DMS153 (cell line): ENCODE measurements at places on chromosomes 4 and X.
A peak's percentile ranks its signal among the peaks of the same experiment; 100 is the strongest.

- DNase-seq, result no peak
Measured at GRCh38 chr4:73541251-73541650, 59.7 kb downstream of the AFM start.

GRCh38 chr4:94944726-94945125, 187.0 kb downstream of the BMPR1B start:
- no peak for DNase-seq

- no peak for DNase-seq
Measured at GRCh38 chr4:40675166-40675565, 45.5 kb upstream of the RBM47 start.

- DNase-seq, result no peak
Measured at GRCh38 chrX:52284865-52285264, 84.0 kb upstream of the XAGE2 start.

DNA sequence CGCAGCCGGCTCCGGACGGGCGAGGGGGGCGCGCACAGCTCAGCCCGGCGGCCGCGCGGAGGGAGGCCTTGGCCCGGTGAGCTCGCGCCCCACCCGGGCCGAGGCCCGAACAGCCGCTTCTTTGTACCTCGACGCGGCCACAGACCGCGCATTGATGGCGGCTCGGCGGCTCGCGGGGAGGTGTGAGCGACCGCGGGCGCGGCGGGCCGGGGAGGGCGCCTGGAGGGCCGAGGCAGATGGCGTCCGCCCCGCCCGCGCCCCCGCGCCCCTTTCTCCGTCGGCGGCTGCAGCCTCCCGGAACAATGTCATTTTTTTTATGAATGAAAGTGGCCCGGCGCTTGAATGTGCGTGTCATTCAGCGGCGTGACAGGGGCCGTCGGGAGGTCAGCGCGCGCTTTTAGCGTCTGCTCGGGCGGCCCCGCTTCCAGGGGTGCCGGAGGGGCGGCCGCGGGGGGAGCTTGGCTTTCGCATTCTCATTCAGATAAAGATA, 1.8 kb downstream of the FGFR3 start:
- no peak for DNase-seq

DNA sequence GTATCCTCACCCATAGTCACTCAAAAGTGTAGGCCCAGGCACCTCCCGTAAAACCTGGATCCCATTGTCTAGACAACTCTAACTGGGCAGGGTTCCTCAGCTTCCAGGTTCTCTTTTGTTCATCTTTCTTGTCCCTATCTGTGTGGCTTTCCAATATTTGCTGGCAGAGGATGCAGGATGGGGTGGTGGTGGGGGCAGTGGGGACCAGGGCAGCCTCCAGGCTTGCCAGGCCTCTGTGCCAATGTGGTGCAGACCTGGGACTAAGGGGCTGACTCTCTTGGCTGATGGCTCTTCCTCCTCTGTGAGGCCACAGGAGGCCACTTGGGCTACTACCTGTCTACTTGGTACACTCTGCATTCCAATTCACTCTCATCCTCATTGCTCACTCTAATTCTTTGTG, 76.4 kb downstream of the NBDY start:
- no peak for DNase-seq

- DNase-seq, result no peak
Measured at GRCh38 chr4:87134122-87134521, 86.3 kb downstream of the KLHL8 start.

GRCh38 chr4:163148466-163149336, 18.0 kb downstream of the NAF1 start:
- no peak for DNase-seq

DNA sequence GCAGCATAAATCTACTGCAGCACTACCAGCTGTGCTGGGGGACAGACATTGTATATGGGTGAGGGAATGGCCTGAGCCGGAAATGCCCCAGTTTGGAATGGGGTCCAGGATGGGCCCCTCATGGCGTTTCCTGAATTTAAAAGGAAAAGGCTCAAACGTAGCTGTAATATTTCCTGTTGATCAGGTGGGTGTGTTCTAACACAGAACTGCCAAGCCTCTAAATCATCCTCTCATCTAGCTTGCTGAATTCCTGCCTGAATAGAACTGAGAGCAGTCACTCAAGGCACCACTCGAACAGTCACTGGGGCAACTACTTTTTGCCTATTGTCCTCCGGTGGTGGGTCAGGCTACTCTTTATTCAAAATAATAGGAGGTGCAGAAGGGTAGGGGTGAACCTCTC, 28.7 kb downstream of the ADH6 start:
- DNase-seq, result no peak

- DNase-seq, result peak; percentile 21
Measured at GRCh38 chrX:102515975-102516941, at the start of gene TMSB15A. TSS of gene TMSB15A (minus strand) at chrX:102516739.

- DNase-seq, result no peak
Measured at GRCh38 chr4:53100501-53101190, 238.5 kb downstream of the RASL11B start.

GRCh38 chr4:48248559-48248953, 21.1 kb downstream of the TEC start:
- no peak for DNase-seq

DNA sequence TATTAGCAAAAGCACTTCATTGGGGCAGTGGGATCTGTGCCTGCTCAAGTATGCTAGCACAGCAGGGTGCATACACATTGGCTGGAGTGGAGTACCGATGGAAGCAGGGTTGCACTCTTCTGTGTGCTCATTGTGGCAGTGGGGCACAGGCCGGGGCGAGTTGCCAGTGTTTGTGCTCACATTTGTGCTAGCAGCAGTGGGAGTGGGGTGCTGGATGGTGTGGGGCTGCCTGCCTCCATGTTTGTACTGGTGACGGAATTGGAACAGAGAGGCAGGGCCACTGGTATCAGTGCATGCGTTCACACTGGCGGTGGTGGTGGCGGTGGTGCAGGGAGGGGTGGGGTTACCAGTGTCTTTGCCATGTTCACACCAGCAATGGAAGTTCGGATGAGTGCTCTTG, 138.0 kb downstream of the POU4F2 start:
- DNase-seq, result no peak

GRCh38 chrX:134752981-134753717, 94.9 kb upstream of the PLAC1 start:
- DNase-seq, result no peak

GRCh38 chr4:8352368-8353157, 83.0 kb downstream of the HTRA3 start:
- DNase-seq, result no peak

DNA sequence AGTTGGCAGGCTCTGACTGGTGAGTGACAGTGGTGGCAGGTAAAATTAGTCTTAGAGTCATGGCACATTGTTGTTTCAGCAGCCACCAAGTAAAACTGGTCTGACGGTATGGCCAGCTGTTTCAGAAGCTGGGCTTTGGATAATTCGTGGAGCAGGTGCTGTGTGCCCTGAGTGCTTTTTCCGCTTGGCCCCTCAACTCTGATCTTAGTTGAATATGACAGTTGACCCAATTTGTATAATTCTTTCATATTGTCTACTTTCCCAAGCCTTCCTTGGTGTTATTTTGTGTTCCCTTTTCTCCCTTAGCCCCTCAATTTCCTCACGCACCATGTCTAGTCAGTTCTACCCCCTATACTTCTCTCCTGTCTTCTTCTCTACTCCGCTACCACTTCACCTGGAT, 32.0 kb downstream of the CDS1 start:
- DNase-seq, result no peak

GRCh38 chr4:138595171-138595570, 353.0 kb upstream of the SLC7A11 start:
- DNase-seq, result no peak

- no peak for DNase-seq
Measured at GRCh38 chr4:174423257-174423944, 98.9 kb downstream of the HPGD start.

- DNase-seq, result no peak
Measured at GRCh38 chr4:93831716-93832496, 3.4 kb downstream of the ATOH1 start.

- no peak for DNase-seq
Measured at GRCh38 chr4:159390648-159391047, 287.8 kb downstream of the RAPGEF2 start.

GRCh38 chr4:8585186-8585585, 5.0 kb downstream of the GPR78 start:
- DNase-seq, result no peak

GRCh38 chrX:19350941-19351384, 7.2 kb downstream of the PDHA1 start:
- DNase-seq, result no peak

- DNase-seq, result no peak
Measured at GRCh38 chr4:7400671-7401298, 33.9 kb downstream of the PSAPL1 start.

DNA sequence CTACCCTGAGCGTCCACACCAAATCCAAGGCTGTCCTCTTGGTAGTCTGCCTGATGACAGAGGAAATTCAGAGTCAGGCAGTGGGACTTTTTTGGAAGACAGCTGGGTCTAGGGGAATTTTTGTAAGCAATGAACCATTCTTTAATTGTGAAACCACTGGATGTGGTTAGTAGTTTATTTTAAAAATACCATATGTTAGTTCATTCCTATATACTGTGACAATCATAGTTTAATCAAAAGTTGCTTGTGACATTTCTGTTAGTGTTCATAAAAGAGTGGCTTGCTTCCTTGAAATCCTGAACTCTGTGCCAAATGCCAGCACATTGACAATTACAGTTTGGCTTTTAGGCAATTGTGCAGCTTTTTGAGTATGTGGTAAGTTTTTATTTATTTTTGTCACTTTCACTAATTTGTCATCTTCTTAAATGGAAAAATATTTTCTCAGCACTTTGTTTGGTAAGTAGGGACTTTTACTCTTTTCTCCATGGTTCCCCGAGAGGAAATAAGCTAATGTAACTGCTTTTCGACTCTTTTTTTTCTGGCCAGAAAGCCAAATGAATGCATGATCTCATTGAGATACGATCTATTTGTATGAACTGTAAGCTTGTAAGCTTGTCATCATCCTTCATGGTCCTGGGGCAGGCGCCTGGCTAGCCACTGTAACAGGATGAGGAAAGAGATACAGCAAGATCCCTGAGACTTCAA, 72.6 kb upstream of the SLC4A4 start:
- DNase-seq, result no peak

DNA sequence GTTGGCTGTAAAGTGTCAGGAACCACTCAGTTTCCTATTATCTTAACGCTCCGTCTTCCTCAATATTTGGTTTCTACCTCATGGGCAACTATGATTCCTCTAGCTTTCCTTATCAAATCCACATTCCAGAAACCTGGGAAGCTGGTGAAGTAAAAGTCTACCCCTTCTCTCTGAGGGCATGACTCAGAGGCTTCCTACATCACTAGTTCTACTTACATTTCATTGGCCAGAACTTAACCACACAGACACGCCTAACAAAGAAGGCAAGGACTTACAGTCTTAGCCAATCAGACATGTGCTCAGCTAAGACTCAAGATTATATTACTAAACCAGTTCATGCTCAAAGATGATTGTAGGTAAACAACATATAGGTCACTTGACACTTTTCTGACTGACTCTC, 30.4 kb downstream of the COX7B2 start:
- no peak for DNase-seq

DNA sequence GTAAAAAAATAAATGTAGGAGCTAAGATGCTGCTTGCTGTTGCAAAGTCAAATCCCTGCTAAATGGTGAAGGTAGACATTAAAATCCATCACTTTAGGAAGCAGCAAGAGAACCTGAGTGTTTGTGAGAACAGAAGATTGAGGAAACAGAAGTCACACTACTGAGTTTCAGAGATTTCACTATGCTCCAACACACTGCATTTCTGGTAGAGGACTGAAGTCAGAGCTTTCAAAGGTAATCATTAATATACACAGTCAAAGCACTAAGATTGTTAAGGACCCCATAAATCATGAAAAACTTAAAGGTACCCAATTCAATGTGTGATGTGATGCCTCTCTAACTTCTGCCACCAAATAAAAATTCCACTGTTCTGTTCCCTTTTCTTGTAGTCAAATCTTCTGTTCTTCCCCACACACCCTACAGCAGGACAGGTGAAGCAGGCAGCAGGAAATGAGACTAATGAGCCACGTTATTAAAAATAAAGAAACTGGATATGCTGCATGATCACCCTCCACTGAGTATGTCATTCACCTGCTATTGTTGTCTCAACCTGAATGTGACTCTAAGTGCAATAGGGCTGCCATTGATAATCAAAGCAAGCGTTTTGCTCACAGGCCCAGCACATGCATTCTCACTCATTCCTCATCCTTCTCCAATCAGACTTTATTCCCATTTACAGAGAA, 28.9 kb upstream of the APELA start:
- DNase-seq, result peak; percentile 18

DNA sequence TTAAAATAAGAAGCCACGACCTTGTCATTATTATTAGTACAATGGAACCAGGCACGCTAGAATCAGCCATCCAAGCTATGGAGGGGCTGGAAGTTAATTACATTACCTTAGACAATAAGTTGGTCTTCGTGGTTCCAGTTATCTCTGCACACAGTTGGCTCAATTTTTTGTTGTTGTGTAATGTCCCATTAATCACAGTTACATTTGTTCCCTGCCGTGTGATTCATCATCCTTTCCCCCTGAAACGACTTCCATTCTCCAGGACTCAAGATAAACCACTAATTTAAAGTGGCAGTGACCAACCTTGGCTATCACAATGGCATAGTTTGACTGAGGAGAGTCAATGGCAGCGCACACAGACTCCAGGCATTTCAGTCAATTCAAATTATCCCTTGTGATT, 905.0 kb downstream of the RAB28 start:
- DNase-seq, result no peak

- DNase-seq, result no peak
Measured at GRCh38 chr4:2689825-2690700, 66.1 kb downstream of the TNIP2 start.

- no peak for DNase-seq
Measured at GRCh38 chrX:107154787-107155620, 36.4 kb upstream of the RBM41 start.

DNA sequence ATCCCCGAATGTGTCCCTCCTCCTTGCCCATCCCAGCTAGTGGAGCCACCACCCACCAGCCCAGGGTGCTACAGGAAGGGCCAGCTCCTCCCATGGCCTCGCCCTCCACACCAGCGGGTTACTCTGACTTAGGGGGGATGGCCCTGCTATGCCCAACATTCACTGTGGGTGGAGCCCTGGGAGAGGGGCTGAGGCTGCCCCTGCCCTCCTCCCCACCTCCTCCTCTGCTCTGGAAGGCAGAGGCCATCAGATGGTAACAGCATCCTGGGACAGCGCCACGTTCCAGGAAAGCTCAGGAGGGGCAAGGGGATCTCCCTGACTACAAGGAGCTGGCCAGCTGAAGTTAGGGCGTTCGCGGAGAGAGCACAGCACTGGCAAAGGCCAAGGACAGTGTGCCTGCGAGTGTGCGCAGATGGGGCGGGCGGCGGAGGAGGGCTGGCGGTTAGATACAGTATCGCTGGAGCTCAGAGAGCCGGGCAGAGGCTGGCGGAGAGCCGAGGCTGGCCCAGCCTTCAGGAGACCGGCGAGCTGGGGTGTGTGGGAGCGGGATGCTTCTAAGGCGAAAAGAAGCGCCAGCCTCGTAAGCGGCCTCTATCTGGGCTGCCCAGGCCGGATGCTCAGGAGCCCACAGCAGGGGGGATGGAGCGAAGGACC, 1.5 kb downstream of the JAKMIP1 start:
- DNase-seq, result no peak

GRCh38 chrX:110418316-110419235, 59.9 kb downstream of the RTL9 start:
- peak; percentile 36 for DNase-seq
